CD4-positive, alpha-beta T cell (primary cell): ENCODE measurements at places on chromosomes 3 and 15.

GRCh38 chr3:22660606-22661005 lies 542.5 kb upstream of the UBE2E2 start:
- DNase-seq = no peak

- peak; percentile 55 for DNase-seq
These were observed at the start of gene TMEM158 for GRCh38 chr3:45226206-45226915. TSS of gene TMEM158 (minus strand) at chr3:45226287. CDS start at chr3:45226027, 260 bp downstream.

GRCh38 chr15:90181776-90182175 lies 19.4 kb upstream of the SEMA4B start:
- DNase-seq = no peak

- no peak for DNase-seq
These were observed 250.9 kb upstream of the TPM1 start for GRCh38 chr15:62791694-62792093.

DNA sequence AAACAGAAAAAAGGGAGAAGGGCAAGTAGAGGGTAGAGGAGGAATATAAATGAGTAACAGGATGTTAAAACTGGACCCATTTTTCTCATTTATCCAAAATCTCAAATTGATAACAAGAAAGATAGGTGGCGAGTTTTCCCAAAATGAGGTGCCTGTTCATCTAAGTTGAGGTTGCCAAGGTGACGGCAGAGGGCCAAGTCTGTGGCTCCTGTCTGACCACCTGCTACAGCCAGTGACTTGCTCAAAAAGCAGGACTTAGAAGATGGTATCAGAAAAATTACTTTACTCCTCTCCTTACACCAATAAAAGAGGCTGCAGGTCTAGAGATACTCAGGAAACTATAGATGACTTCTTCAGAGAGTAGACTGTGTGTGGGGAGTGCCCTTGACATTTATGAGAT lies 137.6 kb upstream of the ZNF385D start:
- no peak for DNase-seq

- no peak for DNase-seq
These were observed 256.4 kb upstream of the TGFBR2 start for GRCh38 chr3:30350011-30350410.

DNA sequence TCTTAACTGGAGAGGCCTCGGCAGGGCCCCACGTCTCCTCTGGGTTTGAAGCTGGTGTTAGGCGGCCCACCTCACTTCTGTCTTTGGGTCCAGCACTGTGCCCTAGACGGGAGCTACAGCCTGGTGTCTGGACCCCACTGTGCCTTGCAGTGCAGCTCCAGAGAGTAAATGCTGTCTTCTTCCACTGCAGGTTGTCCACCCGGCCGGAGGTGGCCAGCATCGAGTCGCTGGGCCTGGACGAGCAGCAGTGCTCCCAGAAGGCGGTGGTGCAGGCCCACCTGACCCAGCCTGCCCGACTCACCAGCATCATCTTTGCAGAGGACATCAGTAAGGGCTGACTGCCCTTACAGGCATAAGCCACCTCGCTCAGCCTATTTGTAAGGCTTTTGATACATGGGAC lies 53.1 kb upstream of the TAMM41 start:
- no peak for DNase-seq

GRCh38 chr3:194984066-194984465 lies 286.9 kb downstream of the XXYLT1 start:
- DNase-seq = no peak

- DNase-seq = no peak
These were observed 27.4 kb upstream of the FRMD5 start for GRCh38 chr15:44222478-44222877.

- DNase-seq = no peak
These were observed 291.7 kb downstream of the SUCLG2 start for GRCh38 chr3:67362686-67363085.

DNA sequence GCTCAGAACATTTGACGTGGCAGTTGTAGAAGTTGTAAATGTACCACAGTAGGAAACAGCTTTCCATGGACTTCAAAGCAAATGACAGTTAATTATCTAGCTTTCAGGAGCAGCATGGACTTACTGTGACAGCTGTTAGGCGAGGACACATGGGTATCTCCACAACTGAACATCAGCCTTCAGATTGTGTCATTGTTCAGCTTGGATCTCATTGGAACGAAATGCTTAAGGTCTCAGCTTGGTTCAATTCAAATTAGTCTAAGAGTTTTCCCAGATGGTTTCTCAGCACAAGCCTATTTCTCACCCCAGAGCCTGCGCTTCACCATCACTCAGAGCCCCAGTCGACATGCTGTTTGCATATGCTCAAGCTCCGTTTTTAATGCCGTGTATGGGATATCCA lies 21.1 kb upstream of the GYG1 start:
- DNase-seq = no peak

GRCh38 chr3:181912384-181912783 lies 200.7 kb downstream of the SOX2 start:
- DNase-seq = no peak

DNA sequence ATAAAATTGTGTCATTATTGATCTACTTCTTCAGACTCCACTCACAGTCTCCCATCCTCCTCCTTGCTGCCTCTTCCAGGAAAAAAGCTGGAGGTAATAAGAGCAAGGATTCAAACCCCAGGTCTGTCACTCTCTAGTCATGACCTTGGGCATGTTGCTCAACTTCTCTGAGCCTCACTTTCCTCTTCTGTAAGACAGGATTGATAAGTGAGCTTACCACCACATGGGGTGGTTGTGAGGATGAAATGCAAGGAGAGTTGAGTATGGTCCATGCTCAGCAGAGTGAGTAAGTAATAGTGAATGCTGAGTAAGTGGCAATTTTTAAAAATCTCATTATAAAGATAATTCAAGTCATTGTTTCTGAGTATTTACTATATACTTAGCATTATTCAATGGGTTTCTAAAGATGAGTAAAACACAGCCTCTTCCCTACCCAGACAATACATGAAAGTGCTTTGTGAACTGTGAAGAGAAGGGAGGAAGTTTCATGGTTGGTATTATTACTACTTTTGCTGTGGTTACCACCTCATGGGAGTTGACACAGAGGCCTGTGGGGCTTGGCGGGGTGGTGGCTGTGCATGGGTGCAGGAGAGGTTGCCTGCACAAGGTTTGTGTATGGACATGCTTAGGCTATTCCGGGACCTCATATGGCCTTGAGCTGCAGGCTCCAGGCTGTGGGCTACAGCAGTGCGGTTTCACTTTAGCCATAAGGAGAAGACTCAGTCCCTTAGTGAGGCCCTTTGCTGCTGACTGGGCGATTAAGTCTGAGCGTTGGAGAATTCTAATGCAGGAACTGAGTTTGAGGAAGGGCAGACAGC lies 30.0 kb downstream of the SLC6A11 start:
- no peak for DNase-seq

GRCh38 chr3:44223299-44223698 lies 18.4 kb upstream of the TOPAZ1 start:
- DNase-seq = no peak

DNA sequence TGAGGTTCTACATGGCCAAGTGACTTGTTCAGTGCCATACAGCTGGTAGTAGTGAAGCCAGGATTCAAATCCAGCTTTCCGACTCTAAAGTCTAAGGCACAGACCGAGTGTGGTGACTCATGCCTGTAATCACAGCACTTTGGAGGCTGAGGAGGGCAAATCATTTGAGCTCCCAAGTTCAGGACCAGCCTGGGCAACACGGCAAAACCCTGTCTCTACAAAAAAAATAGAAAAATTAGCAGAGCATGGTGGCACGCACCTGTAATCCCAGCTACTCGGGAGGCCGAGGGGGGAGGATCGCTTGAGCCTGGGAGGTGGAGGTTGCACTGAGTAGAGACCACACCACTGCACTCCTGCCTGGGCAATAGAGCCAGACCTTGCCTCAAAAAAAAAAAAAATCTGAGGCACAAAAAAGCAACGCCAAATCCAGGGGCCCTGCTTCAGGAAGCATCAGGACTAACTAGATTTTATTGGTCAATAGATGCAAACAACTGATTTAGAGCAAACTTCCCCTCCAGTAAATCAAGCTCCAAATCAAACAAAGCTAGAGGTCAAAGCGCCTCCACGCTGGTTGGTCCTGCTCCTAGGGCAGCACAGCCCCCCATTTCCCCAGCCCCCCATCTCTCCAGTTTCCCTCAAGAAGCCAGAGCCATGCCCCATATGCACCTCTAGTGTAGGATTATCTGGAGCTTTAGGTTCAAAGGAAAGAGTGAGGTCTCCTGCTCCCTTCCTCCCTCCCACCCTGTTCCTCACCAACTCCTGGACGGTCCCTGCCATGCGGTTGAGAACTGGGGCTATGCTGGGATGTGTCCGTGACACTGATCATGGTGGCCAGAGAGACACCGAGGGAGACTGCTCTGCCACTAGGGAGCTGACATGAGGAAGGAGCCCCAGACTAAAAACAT lies 2.9 kb upstream of the TNK2 start:
- DNase-seq = no peak

GRCh38 chr3:176794406-176794805 lies 402.9 kb downstream of the TBL1XR1 start:
- no peak for DNase-seq

DNA sequence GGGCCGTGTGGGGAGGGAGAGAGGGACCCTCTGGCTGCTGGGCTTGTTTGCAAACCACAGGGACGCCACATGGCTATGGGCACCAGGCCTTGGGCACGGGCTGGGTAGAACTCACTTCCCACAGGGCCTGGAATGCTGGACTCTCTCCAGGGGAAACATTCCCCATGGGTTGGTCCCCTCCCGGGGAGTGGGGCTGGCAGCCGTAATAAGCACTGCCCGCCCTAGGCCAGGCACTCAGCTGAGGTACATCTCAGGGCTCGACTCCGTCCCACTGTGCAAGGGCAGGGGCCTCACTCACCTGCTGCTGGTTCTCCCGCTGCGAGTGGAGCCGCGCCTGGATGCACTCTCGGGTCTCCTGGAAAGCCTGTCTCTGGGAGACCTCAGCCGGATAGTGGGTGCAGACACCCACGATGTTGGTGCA lies 96.7 kb downstream of the ADCY5 start:
- DNase-seq = no peak

DNA sequence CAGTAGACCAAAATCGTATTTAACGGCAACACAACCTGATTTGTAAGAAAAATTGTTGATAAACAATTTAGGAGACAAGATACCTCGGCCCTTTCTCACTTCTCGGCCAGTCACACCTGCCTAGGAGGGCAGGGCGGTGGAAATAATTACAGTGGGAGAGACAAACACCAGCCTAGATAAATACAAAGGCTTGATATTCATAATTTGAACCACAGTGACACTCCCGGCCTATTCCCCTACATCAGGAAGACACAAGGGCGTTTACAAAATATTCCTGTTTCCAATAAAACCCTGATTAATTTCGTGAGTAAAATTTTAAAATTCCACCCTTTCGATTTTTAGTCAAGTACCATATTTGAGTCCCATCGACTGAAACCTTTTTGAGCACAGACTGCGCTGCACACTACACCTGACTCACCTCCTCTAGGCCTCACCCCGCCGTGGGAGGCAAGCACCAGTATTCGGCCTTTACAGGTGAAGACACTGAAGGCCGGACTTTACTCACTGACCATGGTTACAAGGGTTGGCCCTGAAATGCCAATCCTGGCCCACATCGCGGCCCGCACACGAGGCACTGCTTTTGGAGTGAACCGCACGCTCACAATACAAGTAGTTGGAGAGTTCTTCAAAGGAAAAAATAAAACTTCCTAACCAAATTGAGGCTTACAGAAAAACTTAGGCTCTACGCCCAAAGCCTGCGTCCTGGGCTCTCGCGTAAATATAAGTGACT lies 794 bp downstream of the ARPP19 start:
- peak; percentile 45 for DNase-seq

GRCh38 chr3:159761369-159761768 lies 227.3 kb upstream of the IL12A start:
- no peak for DNase-seq

DNA sequence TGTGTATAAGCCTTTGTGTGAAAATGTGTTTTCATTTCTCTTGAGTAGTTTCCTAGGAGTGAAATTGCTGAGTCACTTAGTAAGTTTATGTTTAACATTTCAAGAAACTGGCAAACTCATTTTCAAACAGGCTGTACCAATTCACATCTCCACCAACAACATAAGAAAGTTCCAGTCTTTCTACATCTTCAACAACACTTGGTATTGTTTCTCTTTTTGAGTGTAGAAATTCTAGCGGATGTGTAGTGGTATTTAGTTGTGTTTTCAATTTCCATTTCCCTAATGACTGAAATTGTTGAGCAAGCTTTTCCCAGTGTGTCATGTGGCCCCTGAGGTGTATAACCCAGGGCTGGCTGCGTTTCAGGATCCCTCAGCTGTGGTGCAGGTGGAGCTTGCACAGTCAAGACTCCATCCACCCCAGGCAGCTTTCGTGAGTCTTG lies 258.5 kb downstream of the PDCD6IP start:
- DNase-seq = no peak

DNA sequence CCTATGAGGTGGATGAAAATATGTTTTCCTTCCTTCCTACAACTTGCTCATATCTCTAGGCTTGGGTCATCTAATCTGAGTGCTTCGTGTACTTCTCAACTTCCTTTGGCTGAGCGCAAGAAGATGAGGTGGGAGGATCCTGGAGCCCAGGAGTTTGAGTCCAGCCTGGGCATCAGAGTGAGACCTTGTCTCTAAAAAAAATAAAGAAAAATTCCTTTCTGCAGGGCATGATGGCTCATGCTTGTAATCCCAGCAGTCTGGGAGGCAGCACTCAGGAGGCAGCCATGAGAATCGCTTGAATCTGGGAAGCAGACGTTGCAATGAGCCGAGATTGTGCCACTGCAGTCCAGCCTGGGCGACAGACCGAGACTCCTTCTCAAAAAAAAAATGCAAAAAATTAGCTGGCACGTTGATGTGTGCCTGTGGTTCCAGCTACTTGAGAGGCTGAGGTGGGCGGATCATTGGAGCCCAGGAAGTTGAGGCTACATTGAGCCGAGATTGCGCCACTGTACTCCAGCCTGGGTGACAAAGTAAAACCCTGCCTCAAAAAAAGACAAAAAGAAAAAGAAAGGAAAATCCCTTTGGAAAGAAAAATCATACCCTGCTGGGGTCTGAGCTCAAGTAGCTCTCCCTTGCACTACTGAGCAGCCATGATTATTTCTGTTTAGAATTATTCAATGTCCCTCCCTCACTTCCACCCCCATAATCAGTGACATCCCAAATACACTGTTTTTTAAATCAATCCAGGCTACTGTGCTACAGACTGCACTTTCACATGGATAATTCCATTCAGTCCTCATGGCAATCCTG lies 28.0 kb upstream of the RAB11A start:
- DNase-seq = no peak

DNA sequence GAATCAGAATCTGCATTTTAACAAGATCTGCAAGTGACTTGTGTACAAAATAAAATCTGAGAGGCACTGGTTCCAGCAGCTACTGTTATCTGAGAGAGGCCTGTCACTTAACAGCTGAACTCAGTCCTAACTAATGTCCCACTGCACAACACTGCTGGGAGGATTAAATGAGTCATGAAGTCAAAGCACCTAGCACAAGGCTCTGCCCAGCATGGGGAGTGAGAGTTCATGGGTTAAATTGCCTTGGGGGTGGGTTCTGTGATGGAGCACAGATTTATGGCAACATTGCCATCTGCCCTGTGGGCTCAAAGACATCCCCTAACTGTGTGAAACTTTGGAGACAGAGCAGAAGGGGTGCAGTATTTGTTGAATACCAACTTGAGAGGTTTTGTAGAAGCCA lies 250.9 kb downstream of the PLCL2 start:
- DNase-seq = no peak
